RPMI7951 (cell line): ENCODE measurements at places on chromosomes 7 and 10.

- DNase-seq, result no peak
Measured at GRCh38 chr10:71424496-71425194, 27.9 kb downstream of the CDH23 start.

DNA sequence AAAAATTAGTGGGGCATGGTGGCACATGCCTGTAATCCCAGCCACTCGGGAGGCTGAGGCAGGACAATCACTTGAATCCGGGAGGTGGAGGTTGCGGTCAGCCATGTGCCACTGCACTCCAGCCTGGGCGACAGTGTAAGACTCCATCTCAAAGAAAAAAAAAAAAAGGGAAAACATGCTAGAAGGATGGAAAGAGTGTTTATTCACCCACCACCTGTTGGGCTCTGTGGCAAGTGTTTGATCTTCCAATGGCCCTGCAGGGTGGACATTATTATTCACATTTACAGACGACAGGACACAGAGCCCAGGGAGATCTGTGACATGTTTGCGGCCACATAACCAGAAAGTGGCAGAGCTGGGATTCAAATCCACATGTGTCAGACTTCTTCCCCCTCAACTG lies 33.2 kb upstream of the SMARCD3 start:
- DNase-seq, result no peak

GRCh38 chr10:124349231-124349995 lies 69.3 kb downstream of the OAT start:
- DNase-seq, result no peak

GRCh38 chr10:5888843-5889623 lies 660 bp downstream of the ANKRD16 start:
- peak; percentile 24 for DNase-seq

- no peak for DNase-seq
Measured at GRCh38 chr10:116710076-116710475, 32.3 kb downstream of the HSPA12A start.
